ENCODE measurements at places on chromosomes 3 and 15. TPM values are rescaled to one million over a fixed set of nuclear protein-coding genes. Genes with fewer than 3 reads are reported as not detected.

The IFT57 gene
- 20.6 TPM for total RNA-seq

The FEZF2 gene
- not detected for total RNA-seq

The MDFIC2 gene
- not detected for total RNA-seq

The MUC20 gene
- total RNA-seq = 2.0 TPM

The SLC7A14 gene
- total RNA-seq = not detected

GRCh38 chr3:151863611-151864010 lies 9.8 kb upstream of the SUCNR1 start:
- no peak for DNase-seq

DNA sequence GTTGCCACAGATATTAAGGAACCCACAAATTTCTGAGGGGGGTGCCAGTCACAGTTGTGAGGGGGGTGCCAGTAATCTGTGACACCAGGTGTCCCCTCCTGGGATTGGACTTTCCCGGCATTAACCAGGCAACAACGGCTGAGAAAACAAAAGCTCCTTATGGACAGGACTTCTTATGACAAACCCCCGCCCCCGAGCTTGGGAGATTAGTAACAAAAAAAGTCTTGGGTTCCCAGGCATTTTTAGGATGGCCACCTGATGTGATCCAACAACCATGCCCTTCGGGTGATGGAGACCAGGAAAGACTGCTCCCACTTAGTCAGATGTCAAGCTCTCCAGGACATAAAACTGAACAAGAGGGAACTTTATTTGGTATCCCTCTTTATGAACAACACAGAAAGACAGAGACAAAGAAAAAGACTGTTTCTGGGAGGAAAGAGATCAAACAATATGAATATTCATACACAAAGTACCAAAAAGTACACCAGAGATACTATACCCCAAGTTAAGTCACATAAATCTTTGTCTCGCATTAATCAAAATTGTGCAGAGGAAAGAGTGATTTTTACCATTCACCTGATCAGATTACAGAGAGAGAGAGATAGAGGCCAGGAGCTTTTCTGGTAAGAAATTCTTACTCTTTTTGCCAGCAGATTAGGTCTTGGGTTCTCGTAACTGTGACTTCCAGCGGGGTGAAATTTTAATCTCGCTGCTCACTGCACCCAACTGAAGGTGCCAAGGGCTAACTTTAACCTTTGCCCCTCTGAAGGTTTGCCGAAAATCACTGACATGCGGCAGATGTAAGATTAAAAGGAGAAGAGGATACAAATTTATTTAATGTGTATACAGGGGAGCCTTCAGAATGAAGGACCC lies 61.6 kb downstream of the OSTN start:
- DNase-seq = no peak

DNA sequence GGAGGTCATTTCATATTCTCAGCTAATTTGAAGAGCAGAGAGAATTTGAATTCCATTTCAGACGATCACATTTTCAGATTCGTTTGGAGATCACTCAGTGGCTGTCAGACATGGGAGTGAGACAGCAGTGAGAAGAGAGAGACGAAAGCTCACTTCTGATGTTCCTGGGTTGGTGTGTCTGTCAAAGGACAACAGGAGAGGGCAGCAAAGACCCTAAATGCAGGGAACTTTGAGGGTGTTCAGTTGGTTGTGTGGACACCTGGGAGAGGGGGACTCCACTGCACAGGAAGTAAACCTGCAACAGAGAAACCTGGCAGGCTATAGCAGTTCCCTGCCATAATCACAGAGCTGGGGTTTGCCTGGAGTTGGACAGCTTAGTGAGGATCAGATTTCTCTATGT lies 675.1 kb downstream of the SQOR start:
- DNase-seq = no peak

GRCh38 chr3:143821862-143822261 lies 26.4 kb downstream of the SLC9A9 start:
- no peak for DNase-seq

GRCh38 chr3:141853081-141853601 lies 23.3 kb upstream of the ATP1B3 start:
- DNase-seq = no peak

DNA sequence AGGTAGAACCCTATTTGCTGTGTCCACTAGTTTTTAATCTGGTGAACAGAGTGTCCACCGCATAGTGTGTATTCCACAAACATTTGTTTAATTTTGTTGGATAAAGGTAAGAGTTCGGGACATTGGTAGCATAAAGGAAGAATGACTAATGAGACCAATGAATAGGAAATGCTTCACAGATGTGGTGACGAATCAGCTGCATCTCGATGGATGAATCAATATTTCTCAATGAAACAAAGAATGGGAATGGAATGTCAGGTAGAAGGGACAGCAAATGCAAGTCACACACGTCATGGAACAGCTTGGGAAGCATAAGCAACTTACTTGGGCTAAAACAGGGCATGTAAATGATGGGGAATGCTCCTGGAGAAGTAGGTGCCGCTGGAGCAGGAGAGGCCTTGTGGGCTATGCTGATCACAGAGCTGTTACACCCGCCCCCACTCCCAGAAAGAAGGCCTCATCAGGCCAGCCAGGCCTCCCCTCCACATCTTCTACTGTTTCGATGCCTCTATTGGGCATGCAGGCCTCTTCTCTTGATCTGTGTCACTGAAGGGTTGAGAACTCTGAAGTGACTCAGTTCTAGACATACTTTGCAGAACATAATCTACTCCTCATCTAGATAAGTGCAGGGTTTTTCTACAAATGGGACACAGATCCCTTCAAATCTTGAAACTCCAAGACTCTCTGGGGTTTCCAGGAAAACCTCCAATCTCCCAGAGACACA lies 120.0 kb upstream of the GADL1 start:
- no peak for DNase-seq

- DNase-seq = no peak
Measured at GRCh38 chr3:72114773-72115172, 329.8 kb upstream of the PROK2 start.

GRCh38 chr3:143120716-143121240 lies 1.2 kb downstream of the CHST2 start:
- no peak for DNase-seq

DNA sequence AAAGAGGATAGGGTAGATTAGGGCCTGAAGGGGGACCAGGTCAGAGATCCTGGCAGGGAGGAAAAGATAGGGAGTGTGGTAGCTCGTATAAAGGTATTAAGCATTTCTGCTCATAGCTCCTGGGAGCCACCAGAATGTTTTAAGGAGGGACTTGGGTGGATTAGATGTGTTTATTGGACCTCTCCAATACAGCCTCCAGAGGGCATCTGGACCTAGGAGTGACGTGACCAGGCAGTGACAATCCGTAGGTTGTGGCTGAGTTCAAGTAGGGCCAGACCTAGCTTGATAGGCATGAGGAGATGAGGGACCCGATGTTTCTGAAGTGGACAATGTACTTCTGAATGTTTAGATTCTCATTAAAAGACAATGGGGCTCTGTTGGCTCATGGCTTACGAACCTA lies 435.2 kb downstream of the MCTP2 start:
- DNase-seq = no peak

DNA sequence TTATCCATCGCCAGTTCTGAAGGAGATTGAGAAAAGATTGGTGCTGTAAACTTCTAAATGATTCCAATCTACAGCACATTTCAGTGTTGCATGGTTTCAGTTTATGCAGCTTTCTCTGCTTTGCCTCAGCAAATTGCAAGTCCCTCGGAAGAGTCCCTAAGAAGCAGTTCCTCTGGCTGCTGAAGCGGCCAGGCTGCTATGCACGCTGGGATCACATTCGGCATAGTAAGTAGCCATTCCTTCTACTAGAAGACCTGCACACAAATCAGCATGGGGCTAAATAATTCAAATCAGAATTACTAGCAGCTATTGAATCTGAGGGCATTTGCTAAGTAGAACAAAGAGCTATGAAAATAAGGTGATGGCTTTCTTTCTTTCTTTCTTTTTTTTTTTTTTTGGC lies 769.5 kb downstream of the AGBL1 start:
- no peak for DNase-seq

DNA sequence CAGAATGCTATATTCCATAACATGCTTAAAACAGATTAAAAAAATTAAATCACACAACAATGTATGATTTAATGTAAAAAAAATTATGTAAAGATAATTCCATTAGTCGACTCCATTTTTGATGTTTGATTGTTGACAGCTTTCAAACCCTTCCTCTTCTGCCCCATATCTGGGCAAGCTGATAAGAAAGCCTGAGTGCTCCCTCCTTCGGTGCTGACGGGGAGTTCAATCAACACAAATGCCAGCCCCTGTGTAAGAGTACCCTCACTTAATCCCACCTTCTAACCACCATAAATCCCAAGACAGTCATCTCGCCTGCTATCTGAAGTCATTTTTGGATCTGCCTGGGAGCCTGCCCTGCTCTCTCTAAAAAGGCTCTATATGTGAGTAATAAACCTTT lies 59.8 kb upstream of the IP6K2 start:
- DNase-seq = no peak
